Activated CD4-positive, alpha-beta T cell treated with anti-CD3 and anti-CD28 coated beads for 36 hours (primary cell): ENCODE measurements at places on chromosomes 3 and 15.

- no peak for DNase-seq
These were observed 28.6 kb downstream of the ITGA11 start for GRCh38 chr15:68403161-68403941.

- DNase-seq, result no peak
These were observed 544.7 kb upstream of the ROBO2 start for GRCh38 chr3:76495216-76495615.

DNA sequence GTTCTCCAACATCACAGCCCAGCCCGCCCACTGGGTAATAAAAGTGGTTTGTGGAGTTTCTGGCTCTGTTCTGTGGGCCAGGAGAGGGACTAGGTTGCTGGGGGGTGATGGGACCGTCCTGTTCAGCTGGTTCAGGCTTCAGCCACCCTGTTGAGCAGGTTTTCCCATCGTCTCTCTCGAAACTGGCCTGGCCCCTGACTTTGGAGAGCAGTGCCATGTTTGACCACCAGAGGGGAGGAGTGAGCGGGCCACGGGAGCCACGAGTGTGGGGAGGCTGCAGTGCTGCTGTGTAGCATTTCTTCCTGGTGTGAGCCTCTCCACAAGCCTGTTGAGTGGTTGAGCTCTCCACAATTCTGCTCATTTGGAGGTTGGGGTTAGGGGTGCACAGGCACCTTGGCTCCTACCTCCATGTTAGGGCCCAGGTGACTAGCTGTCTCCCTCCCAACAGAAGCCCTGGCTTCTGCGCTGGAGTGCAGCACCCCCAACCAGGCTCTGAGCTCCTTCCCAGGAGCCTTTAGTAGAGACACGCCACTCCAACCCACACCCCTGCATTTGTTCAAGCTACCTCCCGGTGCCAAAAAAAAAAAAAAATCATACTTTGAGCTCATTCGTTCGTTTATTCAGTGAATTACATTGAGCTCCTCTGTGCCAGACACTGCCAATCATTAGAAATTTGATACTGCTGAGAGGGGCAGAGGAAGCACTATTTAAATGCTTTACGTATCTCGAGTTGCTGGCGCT lies 13.9 kb downstream of the SPINT1 start:
- peak; percentile 89 for DNase-seq

- no peak for DNase-seq
These were observed 2.9 kb downstream of the SNRPN start for GRCh38 chr15:24957691-24958090.

- DNase-seq, result no peak
These were observed 34.7 kb downstream of the NUSAP1 start for GRCh38 chr15:41367418-41367817.

DNA sequence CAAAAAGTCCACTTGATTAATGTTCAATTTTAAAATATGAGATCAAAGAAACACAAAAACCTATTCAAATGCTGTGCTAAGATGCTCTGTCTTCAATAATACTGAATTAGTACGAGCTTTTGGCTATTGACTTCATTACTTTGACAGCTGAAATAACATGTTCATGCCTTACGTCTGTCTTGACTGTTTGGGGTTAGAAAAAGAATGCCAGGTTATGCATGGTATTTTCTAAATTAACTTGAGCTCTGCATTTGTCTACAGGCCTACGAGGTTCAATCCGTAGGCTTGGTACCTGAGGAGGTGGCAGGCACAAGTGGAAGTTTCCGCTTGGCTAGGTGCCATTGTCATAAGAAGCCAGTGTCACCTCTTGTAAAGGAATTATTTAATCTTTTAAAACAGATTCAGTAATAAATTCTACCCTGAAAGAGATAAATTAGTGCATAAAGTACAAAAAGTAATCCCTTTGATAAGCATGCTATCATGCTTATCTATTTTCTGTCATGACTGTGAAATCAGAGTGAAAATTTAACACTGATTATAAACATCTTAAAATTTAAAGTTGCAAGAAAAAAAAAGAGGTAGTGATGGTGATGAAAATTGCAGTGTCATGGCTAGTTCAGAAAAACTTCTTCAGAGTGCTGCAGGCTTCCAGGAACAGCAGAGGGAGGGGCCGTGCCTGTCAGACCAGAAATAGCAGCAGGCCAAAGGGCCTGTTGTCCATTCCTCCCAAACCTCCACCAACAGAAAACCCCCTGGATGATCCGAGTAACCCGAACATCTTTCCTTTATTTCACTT lies 115.7 kb downstream of the ARRDC4 start:
- no peak for DNase-seq

GRCh38 chr15:64444836-64445235 lies 15.5 kb upstream of the ZNF609 start:
- no peak for DNase-seq

DNA sequence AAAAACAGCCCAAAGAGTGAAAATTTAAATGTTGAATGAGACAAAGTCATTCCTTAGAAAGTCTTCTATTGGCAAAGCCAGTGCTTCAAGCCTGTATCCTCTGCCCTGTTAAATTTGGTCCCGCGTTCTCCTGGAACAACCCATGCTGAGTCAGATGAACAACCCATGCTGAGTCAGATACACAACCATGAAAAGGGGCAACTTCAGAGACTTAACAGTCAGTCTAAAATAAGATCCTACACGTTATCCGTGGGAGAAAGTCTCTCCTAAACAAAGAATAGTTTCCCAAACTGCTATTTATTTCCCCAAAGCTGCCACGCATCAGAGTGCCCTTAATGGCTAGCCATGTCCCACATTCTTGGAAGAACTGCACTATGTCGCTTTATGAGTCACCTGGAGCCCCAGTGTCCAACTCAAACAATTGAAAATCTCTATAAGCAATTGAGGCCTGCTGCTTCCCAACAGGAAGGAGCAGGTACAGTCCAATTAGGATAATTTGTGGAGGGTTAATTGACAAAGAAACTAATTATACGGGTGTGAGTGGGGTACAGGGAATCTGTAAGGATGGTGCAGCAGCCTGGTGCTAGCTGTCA lies 66.1 kb downstream of the WHAMM start:
- no peak for DNase-seq

DNA sequence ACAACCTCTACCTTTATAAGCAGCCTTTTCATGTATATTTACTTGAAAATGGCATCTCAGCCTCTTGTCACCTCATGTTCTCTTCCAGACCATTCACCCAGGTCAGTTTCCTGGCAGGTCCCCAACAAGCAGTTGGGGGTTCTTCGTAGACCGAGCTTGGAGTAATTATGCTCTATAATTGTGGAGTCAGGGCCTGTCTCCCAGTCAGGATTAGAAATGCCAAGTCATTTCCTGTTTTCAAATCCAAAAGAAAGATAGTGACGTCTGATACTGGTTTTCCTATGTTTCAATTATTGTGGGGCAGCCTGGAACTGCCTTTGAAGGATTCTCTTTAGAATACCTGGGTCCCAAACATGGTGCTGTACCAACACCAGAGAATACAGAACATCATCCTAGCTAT lies 430.6 kb downstream of the MECOM start:
- DNase-seq, result no peak

- DNase-seq, result no peak
These were observed 937.2 kb downstream of the FHIT start for GRCh38 chr3:60313951-60314461.

GRCh38 chr3:48684480-48685143 lies 1.1 kb downstream of the NCKIPSD start:
- no peak for DNase-seq

DNA sequence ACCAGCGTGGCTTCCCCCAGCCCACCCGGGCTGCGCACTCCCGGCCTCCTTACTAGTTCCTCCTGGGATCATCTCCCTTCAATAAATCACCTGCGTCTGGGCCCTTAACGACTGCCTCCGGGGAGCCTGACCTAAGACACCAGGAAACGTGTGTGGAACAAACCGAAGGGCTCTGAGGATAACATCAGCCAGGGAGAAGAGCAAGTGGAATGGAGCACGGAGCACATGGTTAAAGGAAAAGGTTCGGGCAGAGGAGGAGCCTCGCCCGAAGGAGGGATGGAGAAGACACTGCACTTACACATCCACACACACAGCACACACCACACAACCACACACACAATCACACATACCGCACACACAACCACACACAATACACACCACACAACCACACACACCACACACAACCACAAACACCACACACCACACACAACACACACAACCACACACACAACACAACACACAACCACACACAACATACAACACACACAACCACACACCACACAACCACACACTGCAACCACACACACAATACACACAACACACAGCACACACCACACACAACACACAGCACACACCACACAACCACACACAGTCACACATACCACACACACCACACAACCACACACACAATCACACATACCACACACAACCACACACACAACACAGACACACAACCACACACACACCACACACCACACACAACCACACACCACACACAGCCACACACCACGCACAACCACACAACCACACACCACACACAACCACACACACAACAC lies 24.7 kb downstream of the CPN2 start:
- DNase-seq, result peak; percentile 30

- DNase-seq, result no peak
These were observed 13.9 kb downstream of the TMEM45A start for GRCh38 chr3:100506355-100506754.

DNA sequence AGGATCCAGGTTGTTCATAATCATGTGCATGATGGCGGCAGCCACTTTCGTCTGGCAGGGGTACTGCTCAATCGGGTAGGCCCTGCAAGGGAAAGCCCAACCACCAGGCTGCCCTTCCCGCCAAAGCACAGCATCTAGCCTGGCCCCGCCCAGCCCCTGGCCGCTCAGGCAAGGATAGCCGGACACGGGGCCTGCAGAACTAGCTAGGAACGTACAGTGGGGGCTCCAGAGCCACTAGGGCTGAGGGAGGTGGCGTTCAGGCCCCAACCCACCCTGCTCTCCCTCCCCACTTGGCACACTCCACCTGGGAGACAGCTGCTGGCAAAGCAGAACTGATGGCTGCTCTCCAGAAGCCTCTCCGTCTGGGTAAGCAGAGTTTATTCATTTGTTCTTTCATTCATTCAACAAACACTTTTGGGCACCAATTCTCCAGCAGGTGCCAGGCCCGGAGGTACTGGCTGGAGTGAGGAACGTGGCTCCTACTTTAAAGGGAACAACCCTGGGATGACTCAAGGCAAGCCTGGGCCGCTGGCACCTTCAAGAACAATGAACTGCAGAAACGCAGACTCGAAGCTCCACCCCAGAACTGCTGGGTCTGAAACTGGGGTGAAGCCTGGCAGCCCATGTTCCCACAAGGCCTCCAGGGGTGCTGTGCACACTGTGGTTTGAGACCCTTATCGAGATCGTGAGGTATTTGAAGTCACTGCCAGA lies 7.8 kb downstream of the UROC1 start:
- no peak for DNase-seq

- DNase-seq, result no peak
These were observed 32.6 kb downstream of the TOPBP1 start for GRCh38 chr3:133629146-133629545.

DNA sequence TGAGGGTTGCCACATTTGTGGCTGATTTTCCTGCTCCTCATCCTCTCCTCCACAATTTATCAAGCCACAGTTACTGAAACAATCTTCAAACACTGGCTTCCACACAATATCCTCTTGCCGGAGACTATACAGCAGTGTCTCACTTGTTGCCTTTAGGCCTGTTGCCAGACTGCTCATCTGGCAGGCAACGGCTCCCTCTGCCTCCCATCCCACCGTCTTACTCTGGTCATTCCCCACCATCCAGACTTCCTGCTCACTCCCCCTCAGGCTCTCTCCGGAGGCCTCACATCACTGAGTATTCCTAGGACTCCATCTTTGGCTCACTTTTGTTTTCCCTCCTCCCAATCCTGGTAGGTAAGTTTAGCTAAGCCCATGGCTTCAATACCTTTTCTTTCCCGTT lies 301.9 kb downstream of the IL20RB start:
- DNase-seq, result no peak

- no peak for DNase-seq
These were observed 137.4 kb downstream of the TBC1D5 start for GRCh38 chr3:17605032-17605431.

- no peak for DNase-seq
These were observed 36.3 kb downstream of the DUT start for GRCh38 chr15:48367483-48367882.

DNA sequence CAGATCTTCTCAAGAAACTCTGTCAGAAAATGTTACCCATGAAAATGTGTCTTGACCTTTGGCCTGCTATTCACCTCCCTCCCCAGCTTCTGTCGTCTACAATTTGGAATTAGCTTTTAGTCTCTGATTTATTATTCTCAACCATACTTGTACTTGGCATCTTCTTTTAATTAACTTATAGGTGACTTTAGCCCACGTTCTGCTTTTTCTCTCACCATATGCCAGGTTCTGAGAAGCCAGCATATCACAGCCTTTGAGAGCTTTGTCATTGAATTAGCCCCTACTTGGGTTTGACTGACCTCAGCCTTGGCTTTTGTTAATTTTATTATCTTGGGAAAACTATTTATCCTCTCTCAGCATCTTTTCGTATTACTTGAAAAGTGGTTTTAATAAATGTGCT lies 355.9 kb downstream of the OXSM start:
- no peak for DNase-seq

DNA sequence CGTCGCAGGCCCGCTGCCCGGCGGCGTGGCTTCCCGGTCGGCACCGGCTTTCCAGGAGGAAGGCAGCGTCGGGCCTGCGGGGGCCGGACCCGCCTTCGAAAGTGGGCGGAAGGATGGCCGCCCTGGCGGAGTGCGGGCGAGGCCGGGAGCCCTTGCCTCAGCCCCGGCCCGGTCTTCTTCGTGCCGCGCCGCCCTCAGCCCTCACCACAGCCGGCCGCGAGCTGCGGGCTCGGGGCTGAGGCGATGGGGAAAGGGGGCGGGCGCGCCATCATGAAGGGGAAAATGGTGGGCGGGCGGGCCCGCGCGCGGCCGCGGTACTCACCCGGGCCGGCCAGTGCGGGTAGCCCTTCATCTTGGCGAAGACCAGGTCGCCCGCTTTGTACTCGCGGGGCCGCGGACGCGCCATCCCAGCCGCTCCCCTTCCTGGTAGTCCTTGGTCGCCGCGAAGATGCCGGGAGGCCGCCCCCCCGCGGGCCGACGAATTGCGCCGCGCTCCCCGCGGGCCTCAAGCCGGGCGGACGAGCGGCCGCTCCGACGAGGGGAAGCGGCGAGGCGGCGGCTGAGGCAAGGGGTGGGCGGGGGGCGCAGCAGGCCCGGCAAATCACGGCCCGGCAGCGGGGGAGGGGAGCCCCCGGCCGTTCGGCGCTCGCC lies 489 bp downstream of the HDGFL3 start:
- DNase-seq, result peak; percentile 33

GRCh38 chr3:53120336-53120735 lies 9.9 kb downstream of the RFT1 start:
- DNase-seq, result no peak

DNA sequence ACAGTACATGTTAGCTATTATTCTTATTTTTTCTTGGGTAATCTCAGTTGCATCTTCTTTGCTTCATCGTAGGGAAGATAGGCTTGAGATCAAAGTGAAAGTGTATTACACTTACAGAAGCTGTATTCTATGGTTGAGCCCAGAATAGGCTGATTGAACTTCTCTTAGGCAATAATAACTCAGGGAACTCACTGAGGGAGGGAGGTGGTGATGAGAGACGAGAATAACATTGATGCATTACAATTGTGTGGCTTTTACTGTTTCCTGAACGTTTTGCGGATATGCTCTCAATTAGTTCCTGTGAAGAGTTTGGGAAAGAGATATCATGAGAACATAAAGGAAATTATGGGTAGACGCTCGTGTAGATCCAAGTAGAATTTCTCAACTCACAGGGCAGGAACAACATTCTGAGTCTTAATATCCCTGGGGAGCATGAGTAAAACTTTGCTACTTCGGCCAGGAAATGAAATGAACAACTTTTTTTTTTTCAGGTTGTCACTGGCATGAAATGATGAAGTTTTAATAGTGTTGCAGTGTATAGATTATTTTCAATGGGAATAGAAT lies 302.2 kb downstream of the TUSC7 start:
- DNase-seq, result no peak

- DNase-seq, result no peak
These were observed 16.7 kb upstream of the KLF15 start for GRCh38 chr3:126373682-126374601.
